ENCODE measurements at places on chromosomes 11 and 22.

DNA sequence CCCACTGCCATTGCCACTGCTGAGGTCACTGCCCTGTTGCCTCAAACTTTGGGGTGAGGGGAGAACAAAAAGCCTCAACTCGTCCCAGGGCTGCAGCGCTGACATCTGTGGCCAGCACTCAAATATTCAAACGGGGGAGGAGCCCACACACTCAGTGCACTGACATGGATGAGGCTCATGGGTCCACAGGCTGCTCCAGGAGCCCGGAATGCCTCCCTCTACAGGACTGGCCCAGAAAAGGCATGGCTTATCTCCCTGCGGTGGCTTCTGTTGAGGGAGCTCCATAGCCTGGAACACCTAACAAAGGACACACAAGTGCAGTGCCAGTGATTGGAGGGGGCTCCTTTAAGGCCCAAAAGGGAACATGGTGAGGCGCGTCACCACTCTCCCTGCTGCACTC, 341.1 kb upstream of the LUZP2 start:
- DNase-seq = no peak

DNA sequence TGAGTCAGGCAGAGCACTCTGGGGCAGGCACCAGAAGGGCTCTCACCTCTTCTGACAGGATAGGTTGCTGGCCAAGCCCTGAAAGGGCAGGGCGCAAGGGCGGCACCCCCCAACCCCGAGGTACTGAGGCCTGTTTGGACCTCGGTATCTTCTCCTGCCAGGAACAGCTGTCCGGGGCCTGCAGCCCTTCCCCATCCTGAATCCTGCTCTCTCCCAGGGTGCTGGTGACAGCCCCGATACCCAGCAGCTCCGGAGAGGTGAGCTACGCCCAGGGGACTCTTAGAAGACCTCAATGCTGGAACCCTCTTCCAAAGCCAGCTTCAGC, 79.1 kb downstream of the PHF21B start:
- no peak for DNase-seq

DNA sequence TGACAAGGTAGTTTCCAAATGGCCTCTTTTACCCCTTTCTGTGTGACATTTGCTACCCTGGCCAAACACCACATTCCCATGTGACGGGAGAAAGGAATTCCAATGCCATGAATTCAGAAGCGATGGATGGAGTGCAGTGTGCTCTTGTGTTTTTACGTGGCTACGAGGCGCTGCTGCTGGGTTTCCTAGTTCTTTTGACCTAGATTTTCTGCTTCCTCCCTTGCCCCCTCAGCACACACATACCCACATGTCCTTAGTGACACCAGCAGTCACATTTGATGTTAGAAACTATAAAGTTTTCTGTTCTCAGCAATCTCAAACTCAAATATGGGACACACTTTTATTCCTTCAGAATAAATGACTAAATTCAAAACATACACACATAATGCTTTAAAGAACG, 7.8 kb upstream of the TMA7B start:
- no peak for DNase-seq

GRCh38 chr22:45308957-45309421, 745 bp upstream of the FAM118A start:
- no peak for DNase-seq

All from muscle of back (tissue), 13 donors.